ENCODE measurements at places on chromosomes 1 and 21.

DNA sequence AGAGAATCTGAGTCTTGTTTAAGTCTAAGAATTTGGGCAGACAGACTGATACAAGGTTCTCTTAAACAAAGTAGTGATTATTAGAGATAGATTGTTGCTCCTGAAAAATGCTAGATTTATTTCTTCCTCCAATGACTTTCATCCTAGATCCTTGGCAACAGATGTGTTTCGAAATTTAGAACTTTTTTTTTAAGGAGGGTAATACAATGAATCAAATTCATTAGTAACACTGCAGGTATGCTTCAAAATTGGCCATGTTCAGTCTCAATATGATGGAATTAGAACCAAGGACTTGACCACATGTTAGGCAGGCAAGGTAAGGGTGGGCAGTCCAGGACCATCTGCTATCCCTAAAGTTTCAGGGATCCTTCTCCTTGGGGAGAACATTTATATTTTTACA is 4.5 kb upstream of the LCE1F start:
- no peak for DNase-seq

- DNase-seq, result no peak
Observed at GRCh38 chr21:20774737-20775136, 223.5 kb upstream of the NCAM2 start.

- DNase-seq, result no peak
Observed at GRCh38 chr1:243267471-243267880, 11.6 kb downstream of the SDCCAG8 start.

DNA sequence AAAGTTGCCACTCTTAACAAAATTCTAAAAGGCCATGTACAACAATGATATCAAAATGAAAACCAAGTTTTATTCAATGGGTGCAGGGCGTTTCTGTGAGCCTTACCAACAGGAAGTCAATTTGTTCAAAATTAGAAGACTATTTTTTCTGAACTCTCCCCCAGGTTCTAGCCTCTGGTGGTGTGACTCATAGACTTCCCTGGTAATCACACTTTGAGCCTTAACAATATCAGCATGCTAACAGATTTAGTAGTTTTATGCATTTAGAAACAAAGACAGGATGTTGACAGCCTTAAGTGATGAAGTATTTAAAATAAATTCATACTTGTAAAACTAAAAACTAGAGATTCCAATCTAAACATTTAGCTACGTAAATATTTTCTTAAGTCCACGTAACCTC is 88.4 kb downstream of the LRRC8C start:
- DNase-seq, result peak; percentile 46

DNA sequence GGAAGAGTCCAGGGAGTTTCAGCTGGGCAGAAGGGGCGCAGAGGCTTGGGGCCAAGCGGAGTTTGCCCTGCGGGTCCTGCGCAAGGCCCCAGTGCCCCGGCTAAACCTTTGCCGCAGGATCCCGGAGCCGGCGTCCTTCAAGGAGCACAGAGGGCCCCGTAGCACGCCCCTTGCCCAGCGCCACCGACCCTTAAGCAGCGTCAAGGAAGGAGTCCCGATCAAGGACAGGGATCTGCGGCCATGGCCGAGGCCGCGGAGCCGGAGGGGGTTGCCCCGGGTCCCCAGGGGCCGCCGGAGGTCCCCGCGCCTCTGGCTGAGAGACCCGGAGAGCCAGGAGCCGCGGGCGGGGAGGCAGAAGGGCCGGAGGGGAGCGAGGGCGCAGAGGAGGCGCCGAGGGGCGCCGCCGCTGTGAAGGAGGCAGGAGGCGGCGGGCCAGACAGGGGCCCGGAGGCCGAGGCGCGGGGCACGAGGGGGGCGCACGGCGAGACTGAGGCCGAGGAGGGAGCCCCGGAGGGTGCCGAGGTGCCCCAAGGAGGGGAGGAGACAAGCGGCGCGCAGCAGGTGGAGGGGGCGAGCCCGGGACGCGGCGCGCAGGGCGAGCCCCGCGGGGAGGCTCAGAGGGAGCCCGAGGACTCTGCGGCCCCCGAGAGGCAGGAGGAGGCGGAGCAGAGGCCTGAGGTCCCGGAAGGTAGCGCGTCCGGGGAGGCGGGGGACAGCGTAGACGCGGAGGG is 520 bp downstream of the CLIC6 start:
- DNase-seq, result no peak

DNA sequence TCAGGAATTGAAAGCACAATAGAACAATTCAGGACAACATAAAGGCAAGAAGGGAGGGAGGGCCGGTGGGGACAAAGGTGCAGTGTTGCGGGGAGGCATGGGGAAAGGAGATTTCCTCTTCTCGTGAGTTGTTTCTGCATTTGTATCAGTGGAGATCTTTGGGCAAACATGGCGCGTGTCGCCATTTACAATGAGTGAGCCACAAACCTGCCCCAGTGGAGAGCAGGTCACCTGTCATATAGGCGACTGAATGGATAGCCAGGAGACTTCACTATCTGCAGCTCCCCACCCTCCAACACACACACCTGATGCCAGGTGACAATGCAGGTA is 87.7 kb upstream of the SLC45A1 start:
- no peak for DNase-seq

- DNase-seq, result no peak
Observed at GRCh38 chr1:231929311-231929710, 302.7 kb downstream of the DISC1 start.

GRCh38 chr1:88935522-88936222 is 44.3 kb upstream of the GTF2B start:
- no peak for DNase-seq

DNA sequence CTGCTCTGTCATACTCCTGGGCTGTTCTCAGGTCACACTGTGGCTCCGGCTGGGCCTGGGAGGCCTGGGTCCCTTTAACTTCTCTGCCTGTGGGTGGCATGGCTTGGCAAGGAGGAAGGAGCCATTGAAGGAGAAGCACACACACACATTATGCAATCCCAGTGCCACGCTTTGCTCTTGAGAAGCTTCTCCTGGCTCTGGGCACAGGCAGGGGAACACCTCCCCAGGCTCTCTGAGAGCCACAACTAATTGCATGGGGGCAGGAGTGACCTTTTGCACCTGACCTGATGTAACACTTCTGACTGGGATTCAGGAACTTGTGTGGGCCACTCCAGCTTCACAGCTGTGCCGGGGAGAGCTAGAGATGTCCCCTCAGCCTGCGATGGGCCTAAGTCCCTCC is 23.1 kb downstream of the LGR6 start:
- DNase-seq, result no peak

DNA sequence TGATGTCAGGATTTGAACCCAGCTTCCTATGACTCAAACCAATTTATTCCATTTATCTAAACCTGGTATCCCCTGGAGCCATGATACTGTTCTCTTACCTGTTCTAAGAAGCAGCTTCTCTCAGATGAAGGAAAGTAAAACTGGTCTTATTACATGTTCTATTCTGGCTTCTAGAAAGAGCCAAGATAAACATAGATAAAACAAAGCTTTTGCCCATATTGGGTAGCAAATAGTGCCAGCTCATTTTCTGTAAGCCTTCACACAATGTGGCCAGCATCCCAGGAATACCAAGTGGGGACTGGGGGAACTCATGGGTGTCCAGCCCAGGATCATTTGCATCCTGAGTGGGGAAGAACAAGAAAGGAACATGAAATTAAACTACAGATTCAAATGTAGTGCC is 53.5 kb upstream of the EPHA8 start:
- DNase-seq, result no peak

GRCh38 chr1:5502311-5503194 is 489.7 kb downstream of the NPHP4 start:
- DNase-seq, result no peak

GRCh38 chr1:45355683-45356082 is 15.4 kb upstream of the MUTYH start:
- DNase-seq, result no peak

GRCh38 chr1:26555550-26555981 is 26.0 kb downstream of the RPS6KA1 start:
- no peak for DNase-seq

DNA sequence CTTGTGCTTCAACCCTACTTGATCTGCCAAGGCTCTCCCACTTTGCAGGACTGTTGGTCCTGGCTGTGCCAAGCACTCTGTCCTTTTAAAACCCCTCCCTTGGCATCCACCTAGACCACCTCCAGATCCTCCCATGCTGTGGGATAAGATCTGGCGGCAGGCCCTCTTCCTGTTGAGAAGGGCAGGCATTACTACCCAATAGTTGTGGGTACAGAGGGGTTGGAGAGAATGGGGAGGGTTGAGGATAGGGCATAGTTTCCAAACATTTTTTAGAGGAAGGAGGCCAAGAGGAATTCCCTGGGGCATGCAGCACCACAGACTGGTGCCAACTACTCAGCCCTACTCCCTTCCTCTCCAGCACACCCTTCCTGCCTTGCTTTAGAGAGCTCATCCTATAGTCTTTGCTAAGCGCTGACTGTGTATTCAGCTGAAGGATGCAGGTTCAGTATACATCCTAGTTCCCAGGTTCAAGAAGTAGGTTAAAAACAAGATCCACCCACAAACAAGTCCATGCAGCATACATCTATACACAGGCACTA is 70.7 kb downstream of the TRABD2B start:
- DNase-seq, result no peak

DNA sequence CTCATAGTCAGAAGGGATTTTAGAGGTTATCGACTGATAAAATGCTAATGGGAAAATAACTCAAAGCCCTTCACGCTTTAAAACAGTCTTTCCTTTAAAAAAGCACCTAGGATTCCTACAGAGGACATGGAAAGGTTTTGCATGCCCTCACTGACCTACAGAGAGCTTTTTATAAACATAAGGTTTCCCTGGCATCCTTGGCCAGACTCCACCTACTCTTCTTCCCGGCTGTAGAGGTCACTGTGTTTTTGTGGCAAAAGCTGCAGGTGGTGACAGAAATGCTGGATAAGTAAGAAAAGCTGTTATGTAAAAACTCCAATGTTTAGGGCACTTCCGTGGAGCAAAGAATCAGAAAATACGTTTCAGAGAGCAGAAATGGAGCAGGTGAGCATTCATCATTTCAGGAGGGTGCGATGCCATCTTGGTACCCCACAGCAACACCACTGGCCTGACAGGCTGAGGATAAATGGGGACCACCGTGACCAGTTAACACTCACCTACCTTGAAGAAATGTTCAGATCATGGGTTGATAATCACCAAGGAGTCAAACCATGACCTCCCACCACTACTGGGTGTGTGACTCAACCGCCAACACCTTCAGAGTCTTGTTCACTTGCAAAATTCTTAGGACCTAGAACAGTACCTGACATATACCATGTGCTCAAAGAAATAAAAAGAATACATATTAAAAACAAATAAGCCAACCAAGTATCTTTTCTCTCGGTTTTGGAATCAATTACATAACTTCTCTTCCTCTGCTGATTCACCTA is 46.6 kb downstream of the SSBP3 start:
- DNase-seq, result no peak

DNA sequence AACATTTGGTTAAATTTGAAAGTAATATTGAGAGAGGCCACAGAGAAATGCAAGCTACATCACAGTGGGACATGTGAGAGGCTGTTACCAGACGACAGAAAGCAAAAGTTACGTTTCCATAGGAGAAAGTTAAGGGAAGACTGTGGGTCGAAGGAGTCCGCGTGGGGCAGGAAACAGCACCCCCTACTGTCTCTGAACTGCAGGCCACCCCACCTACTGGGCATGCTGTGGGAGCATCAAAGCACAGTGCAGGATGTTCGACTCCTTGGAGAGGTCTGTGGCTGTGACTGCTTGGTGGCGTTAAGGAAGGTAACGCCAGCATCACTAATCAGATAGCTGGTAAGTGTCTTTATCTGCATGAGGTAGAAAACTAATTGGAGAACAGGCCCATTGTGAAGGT is 123.9 kb downstream of the PTBP2 start:
- peak; percentile 44 for DNase-seq

DNA sequence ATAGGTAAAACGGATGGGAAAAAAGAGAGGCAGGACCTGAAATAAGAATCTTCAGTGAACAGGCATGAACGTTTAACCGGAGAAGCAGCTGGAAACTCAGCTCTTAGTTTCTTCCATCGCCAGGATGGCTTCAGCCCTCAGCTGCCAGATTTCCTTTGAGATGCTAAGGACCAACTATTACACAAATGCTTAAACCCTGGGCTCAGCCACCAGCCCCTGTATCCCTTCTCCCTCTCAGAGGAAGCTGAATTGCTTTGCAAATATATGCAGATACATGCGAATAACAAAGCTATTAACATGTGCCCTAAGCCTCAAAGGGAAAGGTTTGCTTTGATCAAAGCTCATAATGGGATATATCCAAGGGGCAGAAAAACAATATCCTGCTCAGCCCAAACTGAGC is 515.1 kb downstream of the OMA1 start:
- DNase-seq, result no peak

GRCh38 chr1:27402349-27402754 is 9.9 kb downstream of the GPR3 start:
- no peak for DNase-seq

- DNase-seq, result no peak
Observed at GRCh38 chr21:33146467-33146866, 76.5 kb downstream of the OLIG1 start.

DNA sequence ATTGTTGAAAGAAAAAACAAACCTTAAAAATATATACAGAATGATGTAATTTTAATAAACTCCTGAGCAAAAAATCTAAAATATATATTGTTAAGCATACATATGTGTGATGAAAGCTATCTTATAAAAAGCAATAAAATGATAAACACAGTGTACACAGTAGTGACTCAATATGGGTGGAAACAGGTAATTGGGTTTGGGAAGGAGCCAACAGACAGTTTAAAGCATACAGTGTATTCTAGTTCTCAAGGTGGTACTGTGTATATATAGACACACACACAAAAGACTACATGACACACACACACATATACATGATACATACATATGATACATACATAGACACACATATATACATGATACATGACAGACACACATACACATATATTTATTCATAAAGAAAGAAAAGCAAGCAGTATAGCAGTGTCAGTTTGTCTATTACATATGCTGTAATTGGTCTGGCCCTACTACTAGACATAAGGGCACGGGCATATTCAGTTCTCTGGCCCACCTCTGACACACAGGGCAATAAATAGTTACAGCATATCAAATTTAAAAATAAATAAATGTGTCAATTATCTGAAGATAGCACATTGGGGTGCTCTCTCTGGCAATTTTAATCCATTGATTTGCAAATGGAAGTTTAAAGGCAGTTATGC is 330.2 kb downstream of the S1PR1 start:
- DNase-seq, result no peak
